ENCODE measurements at places on chromosomes 3 and 15.

- DNase-seq, result no peak
Measured at GRCh38 chr15:69637818-69638217, 185.2 kb downstream of the RPLP1 start.

GRCh38 chr15:71454462-71454996 is 339.3 kb downstream of the THSD4 start:
- DNase-seq, result no peak

- DNase-seq, result peak; percentile 64
Measured at GRCh38 chr3:9730657-9731205, 804 bp upstream of the BRPF1 start.

GRCh38 chr3:112794622-112795172 is 52.0 kb downstream of the CD200R1L start:
- DNase-seq, result peak; percentile 30

DNA sequence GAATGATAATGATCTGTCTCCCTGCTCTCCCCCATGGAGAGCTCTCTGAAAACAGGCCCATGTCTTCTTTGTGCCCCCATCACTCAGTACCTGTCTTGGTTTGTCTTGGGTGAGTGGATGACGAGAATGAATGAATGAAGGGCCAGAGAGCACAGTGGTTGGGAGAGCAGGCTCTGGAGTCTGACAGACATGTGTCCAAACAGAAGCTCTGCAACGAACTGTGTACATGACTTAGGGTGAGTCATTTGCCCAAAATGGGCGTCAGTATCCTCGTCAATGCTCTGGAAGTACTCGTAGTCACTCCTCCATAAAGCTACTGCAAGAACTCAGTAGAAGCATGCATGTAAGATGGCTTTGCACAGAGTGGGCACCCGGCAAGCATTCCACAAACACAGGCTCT is 170.2 kb upstream of the TLE3 start:
- no peak for DNase-seq

All from GDM1 (cell line).